ENCODE measurements at places on chromosomes 4 and X. TPM values are rescaled to one million over a fixed set of nuclear protein-coding genes. Genes with fewer than 3 reads are reported as not detected.

GRCh38 chr4:23779422-23779821, 110.4 kb downstream of the PPARGC1A start:
- H3K27ac ChIP-seq: no peak overlapping the region
- no peaks in the 10 kb centered on the region for H3K36me3 ChIP-seq
- no peaks in the 10 kb centered on the region for H3K4me1 ChIP-seq
- no peak overlapping the region for H3K4me3 ChIP-seq

PLCXD1 gene
- total RNA-seq: 20.1 TPM

- no peaks in the 10 kb centered on the region for H3K27me3 ChIP-seq
- H3K36me3 ChIP-seq: no peaks in the 10 kb centered on the region
- DNase-seq: no peak
- H3K4me3 ChIP-seq: no peak overlapping the region
Measured at GRCh38 chr4:84952776-84953175, 13.7 kb downstream of the WDFY3 start.

DNA sequence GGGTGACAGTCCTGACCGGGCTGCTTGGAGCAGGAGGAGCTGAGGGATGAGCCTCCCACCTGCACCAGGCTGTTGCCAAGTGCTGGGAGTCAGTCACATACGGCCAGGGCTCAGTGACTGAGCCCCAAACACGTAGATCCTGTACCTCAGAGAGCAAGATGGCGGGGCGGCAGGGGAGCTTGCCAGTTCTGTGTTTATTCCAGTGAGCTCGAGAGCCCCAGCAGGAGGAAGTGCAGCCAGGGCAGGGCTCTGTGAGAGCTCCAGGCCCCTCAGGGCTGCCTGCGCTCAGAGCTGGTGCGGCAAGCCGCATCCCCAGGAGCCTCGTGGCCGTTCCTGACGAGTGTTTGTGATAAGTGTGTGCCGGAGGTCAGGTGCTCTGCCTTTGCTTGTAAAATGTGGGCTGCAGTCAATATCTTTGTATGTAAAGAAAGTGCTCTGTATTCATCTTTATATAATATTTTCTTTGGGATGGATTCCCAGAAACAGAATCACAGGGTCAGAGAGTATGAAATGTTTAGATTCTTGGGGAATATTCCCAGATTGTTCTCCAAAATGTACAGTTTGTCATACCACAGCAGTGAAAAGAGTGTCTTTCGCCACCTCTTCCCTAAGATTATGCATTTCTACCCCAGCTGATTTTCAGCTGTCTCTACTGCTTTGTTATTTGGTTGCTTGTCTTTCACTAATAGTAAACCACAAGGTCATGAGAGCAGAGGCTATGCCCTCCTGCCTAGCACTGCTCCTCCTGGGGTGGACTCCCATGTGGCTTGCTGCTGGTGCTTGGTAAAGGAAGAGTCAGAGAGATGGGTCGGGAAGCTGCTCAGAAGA, 50.3 kb downstream of the NELFA start:
- no peak overlapping the region for H3K4me3 ChIP-seq
- no peak overlapping the region for H3K27ac ChIP-seq
- no peaks in the 10 kb centered on the region for H3K27me3 ChIP-seq
- peaks cover 37% of the 10 kb centered on the region for H3K36me3 ChIP-seq
- no peak for DNase-seq

DNA sequence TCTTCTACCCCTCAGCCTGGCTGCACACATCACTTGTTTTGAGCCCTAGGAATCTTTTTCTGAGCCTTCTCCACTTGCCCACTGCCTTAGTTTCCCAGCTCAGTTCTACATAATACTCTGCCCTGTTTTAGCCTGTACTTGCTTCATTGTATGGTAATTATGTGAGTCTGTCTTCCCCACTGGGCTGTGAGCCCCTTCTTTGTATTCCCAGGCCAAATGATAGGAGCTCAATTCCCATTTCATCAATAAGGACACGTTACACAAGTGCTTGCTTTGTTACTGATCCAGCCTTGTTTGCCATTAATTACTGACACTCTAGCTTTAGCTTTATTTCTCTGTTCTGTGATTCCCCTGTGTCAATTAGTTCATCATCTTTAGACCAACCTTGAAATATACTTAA, 28.1 kb downstream of the KIT start:
- DNase-seq: no peak
- H3K27ac ChIP-seq: no peak overlapping the region
- no peaks in the 10 kb centered on the region for H3K27me3 ChIP-seq
- no peak overlapping the region for H3K4me3 ChIP-seq
- no peaks in the 10 kb centered on the region for H3K36me3 ChIP-seq

APELA gene
- 24.9 TPM for total RNA-seq

TCP11X2 gene
- total RNA-seq: not detected

PPARGC1A gene
- total RNA-seq: 0.18 TPM

- H3K4me3 ChIP-seq: no peak overlapping the region
- peaks cover 11% of the 10 kb centered on the region for H3K4me1 ChIP-seq
- H3K36me3 ChIP-seq: peaks cover 3% of the 10 kb centered on the region
- H3K27ac ChIP-seq: no peak overlapping the region
- H3K27me3 ChIP-seq: no peaks in the 10 kb centered on the region
Measured at GRCh38 chr4:110181890-110182289, 16.5 kb downstream of the ELOVL6 start.

FAM236B gene
- total RNA-seq: not detected

- H3K27ac ChIP-seq: no peak overlapping the region
- no peak overlapping the region for H3K4me3 ChIP-seq
- H3K27me3 ChIP-seq: no peaks in the 10 kb centered on the region
- H3K4me1 ChIP-seq: no peaks in the 10 kb centered on the region
- no peaks in the 10 kb centered on the region for H3K36me3 ChIP-seq
- DNase-seq: no peak
Measured at GRCh38 chr4:40918330-40918729, 168.6 kb downstream of the NSUN7 start.

- no peak overlapping the region for H3K27ac ChIP-seq
- no peaks in the 10 kb centered on the region for H3K4me1 ChIP-seq
- H3K36me3 ChIP-seq: no peaks in the 10 kb centered on the region
- no peak for DNase-seq
- H3K4me3 ChIP-seq: no peak overlapping the region
Measured at GRCh38 chrX:1534301-1535168, 2.5 kb downstream of the P2RY8 start.

DNA sequence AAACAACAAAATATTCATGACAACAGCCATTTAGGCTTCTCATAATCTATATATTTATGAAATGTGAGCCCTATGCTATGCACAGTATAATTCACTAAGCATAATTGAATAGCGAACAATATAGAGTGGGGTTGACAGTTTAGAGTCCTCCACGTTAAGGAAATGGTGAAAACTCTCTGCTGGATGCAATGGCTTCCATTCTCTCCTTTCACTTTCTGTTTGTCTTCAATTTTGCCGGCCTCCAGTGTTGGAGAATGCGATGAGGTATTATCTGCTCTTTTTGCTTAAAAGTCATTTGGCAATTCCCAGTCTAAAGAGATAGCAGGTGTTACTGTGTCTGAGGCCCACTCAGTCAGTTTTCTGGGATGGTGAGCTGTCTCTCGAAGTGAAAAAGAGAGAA, 52.1 kb downstream of the NPY5R start:
- no peaks in the 10 kb centered on the region for H3K4me1 ChIP-seq
- H3K4me3 ChIP-seq: no peak overlapping the region
- no peak overlapping the region for H3K27ac ChIP-seq
- no peaks in the 10 kb centered on the region for H3K36me3 ChIP-seq
- no peaks in the 10 kb centered on the region for H3K27me3 ChIP-seq
- no peak for DNase-seq

DNA sequence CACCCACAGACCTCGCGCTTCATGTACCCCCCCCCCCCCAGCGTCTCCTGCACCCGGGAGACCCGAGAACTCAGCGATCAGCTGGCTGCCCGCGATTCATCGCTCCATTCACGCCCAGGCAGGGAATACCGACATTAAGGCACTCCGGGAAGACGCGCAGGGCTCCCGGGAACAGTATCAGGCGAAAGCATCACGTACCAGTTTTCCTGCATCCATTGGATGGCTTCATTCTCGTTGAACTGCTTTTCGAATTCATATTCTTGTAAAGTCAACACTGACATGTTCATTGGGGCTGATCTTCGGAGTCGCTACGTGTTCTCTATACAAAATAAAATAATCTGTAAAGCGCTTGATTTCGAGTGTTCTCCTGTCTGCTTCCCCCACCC, 373 bp downstream of the ELOVL6 start:
- DNase-seq: peak; percentile 27
- peak overlapping the region; percentile 82 for H3K4me3 ChIP-seq
- H3K27me3 ChIP-seq: no peaks in the 10 kb centered on the region
- H3K27ac ChIP-seq: no peak overlapping the region
- peaks cover 13% of the 10 kb centered on the region for H3K36me3 ChIP-seq
- peaks cover 11% of the 10 kb centered on the region for H3K4me1 ChIP-seq

MYL5 gene
- total RNA-seq: 1.2 TPM

DMRTC1 gene
- not detected for total RNA-seq

LPAR4 gene
- 2.4 TPM for total RNA-seq

TACC3 gene
- 19.2 TPM for total RNA-seq

GRCh38 chrX:66892004-66892403, 253.1 kb upstream of the EDA2R start:
- DNase-seq: no peak
- no peak overlapping the region for H3K27ac ChIP-seq
- no peaks in the 10 kb centered on the region for H3K36me3 ChIP-seq
- H3K4me3 ChIP-seq: no peak overlapping the region
- H3K4me1 ChIP-seq: no peaks in the 10 kb centered on the region
- no peaks in the 10 kb centered on the region for H3K27me3 ChIP-seq

DNA sequence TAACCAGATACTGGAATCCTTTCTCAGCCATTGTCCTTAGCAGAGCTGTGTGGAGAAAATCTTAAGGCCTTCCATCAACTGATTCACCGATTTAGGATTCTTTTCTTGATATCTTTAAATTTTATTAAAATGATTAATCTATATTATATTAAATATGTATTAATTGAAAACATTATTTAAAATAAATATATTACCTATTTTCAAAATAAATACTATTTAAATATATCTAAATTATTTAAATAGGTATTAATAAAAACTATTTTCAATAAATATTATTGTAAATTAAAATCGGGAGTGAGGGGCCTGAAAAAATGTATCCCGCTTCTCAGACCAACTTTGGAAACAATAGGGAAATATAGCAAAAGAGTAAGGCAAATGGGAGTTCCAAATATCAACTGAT, 94.0 kb upstream of the HPF1 start:
- no peak overlapping the region for H3K27ac ChIP-seq
- peaks cover 18% of the 10 kb centered on the region for H3K27me3 ChIP-seq
- no peaks in the 10 kb centered on the region for H3K36me3 ChIP-seq

TMPRSS11D gene
- not detected for total RNA-seq

DNA sequence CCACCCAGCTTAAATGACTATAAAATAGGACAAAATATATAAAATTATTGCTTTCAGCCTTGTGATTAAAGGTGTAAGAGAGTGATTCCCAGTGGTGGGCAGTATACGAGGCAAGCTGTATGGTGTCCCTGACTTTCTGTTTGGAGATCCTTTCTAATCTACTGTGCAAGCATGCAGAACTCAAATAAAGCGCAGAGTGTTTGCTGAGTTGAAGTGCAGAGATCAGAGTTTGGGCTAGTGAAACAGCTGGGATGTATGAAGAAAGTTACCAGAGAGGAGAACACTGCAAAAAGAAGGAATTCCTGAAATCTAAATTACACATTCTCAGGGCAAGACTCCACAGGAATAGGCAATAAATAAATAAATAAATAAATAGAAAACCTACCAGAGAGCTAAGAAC, 218.5 kb upstream of the TLL1 start:
- no peaks in the 10 kb centered on the region for H3K36me3 ChIP-seq
- H3K4me1 ChIP-seq: no peaks in the 10 kb centered on the region
- DNase-seq: no peak

CCKAR gene
- total RNA-seq: not detected

SULT1E1 gene
- total RNA-seq: not detected

Measured in SJSA1 (cell line).